ENCODE measurements at places on chromosomes 16 and 17. TPM values are rescaled to one million over a fixed set of nuclear protein-coding genes. Genes with fewer than 3 reads are reported as not detected.

Gene CACNG5
- not detected for total RNA-seq

Gene GLP2R
- total RNA-seq: not detected

DNA sequence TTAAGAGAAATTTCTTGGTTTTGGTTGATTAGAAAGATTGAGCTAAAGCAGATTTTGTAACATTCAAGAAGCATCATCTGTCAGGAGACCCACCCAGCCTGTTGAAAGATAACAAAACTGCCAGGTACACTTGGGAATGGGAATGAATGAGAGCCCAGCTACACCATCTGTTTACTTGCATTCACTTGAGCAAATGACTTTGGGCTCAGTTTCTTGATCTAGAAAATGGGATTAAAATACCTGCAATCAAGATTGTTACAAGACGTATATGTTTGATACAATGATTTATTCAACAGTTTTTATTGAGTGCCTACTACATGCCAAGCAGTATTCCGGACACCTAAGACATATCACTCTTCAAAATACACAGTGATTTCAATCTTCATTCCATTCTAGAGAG is 76.3 kb upstream of the HAS3 start:
- DNase-seq: no peak

GRCh38 chr16:66115373-66115772 is 251.1 kb upstream of the CDH5 start:
- no peak for DNase-seq

DNA sequence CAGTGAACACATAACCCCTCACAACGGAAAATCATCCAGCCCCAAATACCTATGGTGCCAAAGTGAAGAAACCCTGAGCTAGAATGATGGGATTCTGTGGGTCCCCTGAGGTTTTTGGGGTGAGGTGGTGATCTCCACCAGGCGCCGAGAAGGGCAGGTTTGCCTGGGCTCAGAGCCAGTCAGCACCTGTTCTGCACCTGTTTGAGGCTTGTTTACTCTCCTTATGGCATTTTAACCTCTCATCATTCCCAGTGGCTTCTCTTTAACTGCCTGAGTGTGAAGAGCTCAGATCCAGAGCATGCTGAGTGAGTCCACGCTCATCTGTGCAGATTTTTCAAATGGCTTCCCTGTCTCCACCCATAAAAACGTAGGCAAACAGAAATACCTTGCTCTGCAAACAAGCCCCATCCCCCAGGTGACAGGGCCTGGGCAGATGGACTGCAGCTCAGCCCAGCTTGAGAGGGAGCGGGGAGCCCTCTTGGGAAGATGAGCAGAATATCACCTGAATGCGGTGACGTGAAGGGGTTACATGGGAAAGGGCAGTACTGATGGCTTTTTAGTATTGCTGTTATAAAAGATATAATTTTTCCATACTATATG is 40.1 kb upstream of the CLEC19A start:
- DNase-seq: no peak

DNA sequence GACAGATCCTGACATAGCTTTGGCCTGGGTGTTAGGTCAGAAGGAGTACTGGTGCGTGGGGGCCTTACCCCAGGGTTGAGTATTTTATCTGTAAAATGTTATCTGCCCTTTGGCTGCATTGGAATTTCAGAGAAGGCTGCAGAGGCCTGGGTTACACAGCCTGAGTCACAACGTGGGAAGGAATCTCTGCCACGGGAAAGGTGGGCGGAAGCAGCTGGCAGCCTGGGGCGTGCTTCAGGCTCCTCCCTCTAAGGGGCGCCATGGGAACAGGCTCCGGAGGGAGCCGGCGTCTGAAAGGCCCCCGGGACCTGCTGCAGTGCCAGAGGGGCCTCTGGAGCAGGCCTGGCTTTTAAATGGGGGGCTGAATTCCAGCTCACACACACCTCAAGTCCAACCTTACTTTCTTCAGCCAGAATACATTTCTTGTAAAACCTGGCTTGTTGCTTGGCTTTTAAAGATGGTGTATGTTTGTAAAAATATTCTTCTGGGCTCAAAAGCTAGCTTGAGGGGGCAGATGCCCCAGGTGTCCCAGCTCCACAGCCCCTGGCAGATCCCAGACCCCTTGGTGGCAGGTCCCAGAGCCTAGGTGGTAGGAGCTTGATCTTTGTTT is 142.2 kb downstream of the RAB11FIP4 start:
- DNase-seq: peak; percentile 44

GRCh38 chr17:50345432-50346312 is at the start of gene XYLT2:
Gene XYLT2 (plus strand): TSS chr17:50346126. CDS start chr17:50346141, 15 bp downstream.
- peak; percentile 72 for DNase-seq

DNA sequence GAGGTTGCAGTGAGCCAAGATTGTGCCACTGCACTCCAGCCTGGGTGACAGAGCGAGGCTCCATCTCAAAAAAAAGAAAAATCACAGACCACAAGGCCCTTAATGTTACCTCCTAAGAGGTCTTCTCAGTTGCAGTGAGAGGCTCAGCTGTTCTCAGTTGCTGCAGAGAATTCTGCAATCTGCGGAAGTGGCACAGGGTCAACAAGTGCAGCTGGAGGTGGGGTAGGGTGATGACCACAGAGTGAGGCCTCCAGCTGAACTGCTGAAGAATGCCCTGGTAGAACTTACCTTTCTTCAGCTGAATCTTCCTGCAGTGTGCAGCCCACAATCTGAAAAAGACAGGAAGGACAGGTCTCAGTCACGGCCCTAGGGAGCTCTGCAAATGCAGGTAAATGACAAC is 26.3 kb downstream of the CNTNAP1 start:
- no peak for DNase-seq

Gene C16orf96
- total RNA-seq: not detected

- DNase-seq: no peak
Measured at GRCh38 chr17:39122991-39123390, 28.4 kb downstream of the PLXDC1 start.

DNA sequence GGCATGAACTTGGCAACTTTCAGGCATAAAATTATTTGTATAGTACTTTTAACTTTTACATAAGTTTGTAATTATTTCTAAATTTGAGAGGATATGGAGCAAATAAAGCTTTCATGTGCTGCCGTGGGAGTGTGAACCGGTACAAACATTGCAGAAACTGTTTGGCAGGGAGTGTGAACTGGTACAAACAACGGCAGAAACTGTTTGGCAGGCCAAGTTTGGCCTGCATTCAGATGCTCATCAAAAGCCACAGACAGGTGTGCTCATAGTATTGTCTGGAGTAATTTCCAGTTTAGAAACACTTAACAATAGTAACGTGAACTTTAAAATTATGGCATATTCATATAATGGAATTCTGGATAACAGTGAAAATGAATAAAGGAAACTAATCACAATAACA is 73.8 kb upstream of the ATP2A3 start:
- no peak for DNase-seq

Gene PLA2G10
- total RNA-seq: not detected

- no peak for DNase-seq
Measured at GRCh38 chr17:67452681-67453554, 75.8 kb downstream of the PITPNC1 start.

Gene OTOP2
- total RNA-seq: not detected

GRCh38 chr16:6861815-6862477 is 470.7 kb upstream of the RBFOX1 start:
- DNase-seq: no peak

GRCh38 chr17:73028299-73028755 is 64.2 kb downstream of the SLC39A11 start:
- no peak for DNase-seq

Gene HSD17B1
- total RNA-seq: 1.0 TPM
